ENCODE measurements at places on chromosomes 5 and 9.

DNA sequence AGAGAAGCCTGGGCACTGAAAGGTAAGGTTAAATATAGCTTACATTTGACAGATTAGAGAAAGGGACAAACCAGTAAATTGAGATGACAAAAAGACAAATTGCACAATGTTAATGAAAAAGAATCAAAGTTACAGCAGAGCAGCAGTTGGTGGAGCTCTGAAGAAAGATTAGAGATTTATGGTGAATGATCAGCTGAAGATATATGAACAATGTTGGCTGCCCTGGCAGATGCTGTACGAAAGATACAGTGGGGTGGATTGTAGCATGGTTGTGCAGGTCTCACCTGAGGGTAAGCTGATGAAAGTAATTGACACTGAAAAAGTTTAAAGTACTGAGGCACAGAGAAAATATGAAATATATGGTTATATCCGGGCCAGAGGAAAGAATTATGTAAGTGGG lies 492.1 kb downstream of the ARHGEF28 start:
- no peak for DNase-seq

DNA sequence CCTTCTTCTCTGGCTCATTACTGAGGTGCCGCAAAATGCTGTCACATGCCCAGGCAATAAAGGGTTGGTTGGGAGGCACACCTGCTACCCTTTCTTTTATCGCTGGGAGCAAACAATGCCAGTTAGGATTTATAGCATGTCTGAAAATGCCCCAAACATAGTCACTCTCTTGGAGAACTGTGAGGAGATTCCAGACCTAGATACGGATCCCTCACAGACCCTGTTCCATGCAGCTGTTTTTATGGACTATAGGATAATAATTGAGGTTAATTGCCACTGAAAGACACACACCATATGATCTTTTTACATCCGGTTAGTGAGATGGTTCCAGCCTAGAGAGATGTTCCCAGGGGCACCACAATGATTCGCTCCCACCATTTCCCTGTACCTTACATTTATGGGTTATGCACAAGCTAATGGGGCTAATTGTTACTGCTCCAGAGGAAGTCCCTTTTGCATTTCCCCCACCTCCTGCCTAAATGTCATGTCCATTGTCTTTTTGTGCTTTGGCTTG lies 318.1 kb downstream of the PIK3R1 start:
- no peak for DNase-seq

- peak; percentile 61 for DNase-seq
Measured at GRCh38 chr5:146111409-146111808, 6.0 kb upstream of the PLAC8L1 start.

DNA sequence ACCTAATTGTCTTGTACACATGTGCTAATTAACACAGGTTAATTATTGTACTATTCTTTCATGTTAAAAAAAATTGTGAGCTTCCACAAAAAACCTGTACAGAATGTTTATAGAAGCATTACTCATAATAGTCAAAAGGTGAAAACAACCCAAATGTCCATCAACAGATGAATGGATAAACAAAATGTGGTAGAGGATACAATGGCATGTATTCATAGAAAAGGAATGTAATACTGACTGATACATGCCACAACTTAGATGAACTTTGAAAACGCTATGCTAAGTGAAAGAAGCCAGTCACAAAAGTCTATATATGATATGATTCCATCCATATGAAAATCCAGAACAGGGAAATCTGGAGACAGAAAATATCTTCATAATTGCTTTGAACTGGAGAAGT lies 25.6 kb downstream of the RRAGA start:
- DNase-seq = no peak

- no peak for DNase-seq
Measured at GRCh38 chr9:35079041-35079425, 709 bp downstream of the FANCG start.

GRCh38 chr9:84501587-84501986 lies 161.0 kb upstream of the SLC28A3 start:
- no peak for DNase-seq

GRCh38 chr5:56326116-56326515 lies 93.0 kb upstream of the ANKRD55 start:
- no peak for DNase-seq

- DNase-seq = no peak
Measured at GRCh38 chr5:82332064-82332855, 54.1 kb upstream of the RPS23 start.

Data from NAMALWA (cell line).